T1000 (cell line): ENCODE measurements at places on chromosomes 1 and 21.

DNA sequence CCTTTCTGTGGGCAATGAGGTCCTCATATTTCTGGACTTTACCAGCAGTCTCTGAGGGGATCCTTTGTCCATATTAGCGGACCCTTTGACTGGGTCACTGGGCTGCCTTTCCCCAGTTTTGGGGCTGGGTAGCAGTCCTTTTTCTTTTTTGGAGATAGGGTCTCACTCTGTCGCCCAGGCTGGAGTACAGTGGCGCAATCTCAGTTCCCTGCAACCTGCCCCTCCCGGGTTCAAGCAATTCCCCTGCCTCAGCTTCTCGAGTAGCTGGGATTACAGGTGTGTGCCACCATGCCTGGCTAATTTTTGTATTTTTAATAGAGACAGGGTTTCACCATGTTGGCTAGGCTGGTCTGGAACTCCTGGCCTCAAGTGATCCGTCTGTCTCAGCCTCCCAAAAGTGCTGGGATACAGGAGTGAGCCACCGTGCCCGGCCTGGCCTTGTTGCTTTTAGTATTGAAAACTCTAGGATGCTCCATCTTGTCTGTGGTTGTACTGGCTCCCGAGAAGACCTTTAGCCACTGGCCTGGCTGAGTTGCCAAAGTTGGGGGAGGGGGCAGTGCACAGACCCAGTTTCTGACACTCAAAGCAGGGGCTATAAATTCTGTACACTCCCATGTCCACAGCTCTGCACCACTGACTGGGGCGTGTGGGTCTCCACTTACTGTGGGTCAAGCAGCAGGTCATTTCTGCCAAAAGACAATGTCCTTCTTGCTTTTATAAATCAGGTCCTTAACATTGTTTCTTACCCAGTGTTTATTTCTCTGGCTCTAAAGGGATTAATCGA is 33.1 kb downstream of the MAN1C1 start:
- no peak for DNase-seq

DNA sequence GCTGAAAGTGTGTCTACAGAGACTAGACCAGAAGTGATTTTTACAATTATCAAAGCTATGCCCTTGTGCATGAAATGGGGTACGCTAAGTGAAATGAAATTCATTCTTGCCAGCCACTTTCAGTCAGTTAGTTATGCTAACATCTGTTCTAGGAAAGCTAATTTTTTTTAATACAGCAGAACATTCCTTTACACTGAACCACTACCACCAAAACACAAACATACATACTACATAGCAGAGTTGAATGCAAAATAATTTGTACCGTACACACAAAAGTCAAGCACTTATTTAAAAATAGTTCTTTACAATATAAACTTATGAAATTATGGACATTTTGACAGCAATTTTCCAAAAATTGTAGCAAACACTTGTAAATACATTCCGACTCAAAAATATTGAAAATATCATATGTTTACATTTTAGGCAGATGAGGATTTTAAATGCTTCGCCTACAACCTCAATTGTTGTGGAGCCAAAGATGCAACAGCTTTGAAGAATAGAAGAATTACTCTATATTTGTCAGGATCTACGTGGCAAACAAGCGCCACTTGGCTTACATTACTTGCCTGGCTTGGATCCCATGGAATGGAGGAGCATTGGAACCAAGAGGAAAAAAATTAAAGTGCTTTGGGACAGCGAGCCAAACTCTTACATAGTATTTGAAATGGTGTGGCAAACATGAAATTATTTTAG is 30.6 kb downstream of the WLS start:
- DNase-seq, result no peak

DNA sequence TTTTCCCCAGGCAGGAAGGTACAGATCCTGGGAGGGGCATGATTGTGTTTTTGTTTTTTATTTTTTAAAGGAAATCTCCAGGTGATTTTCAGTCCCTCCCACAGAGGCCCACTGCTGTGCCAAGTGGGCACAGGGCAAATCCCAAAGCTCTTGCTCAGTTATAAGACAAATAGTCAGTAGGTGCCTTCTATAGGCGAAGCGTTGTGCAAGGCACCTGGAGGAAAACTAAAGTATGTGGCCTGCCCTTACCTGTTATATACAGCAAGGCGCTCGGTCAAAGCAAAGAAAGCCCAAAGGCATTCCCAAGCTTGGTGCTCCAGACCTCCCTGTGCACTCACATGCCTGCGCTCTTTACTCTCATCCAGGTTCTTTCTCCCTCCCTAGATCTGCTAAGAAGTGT is 81.0 kb downstream of the KCNJ15 start:
- DNase-seq, result no peak

- no peak for DNase-seq
These were observed 9.8 kb downstream of the SSBP3 start for GRCh38 chr1:54396261-54396933.

DNA sequence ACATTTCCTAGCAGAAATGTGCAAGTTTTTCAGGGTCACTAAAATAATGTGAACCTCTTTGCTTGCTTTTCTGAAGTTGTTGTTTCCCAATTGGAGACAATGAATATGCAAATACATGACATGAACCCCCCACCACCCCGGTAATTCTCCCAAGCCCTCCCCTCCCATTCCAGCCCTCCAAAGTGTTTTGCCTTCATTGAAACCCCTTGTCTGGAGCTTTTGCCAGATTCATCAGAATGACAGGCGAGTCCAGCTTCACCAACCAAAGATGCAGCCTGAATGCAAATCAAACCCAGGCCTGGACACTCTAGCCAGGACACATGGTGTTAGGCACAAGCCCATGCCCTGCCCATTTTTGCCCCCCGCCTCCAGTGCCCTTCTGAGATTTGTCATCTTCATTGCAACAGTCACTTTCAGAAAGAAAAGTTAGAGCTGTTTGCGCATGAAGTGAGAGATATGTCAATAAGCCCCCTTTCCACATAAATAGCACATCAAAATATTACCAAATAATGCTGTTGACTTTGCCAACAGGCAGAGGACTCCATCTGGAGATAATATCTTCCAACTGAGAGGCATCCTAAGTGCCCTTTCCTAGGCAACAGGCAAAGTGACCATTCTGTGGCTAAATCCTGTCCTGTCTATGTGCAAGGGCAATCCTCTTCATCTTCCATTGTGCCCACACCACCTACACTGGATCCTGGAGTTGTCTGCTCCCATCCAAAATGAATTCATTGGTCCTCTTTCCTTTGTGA is 145.6 kb upstream of the NFIA start:
- DNase-seq, result no peak

- DNase-seq, result no peak
These were observed 70.1 kb downstream of the PGM1 start for GRCh38 chr1:63663301-63663700.
